Smooth muscle cell of the brain vasculature (primary cell): ENCODE measurements at places on chromosomes 6 and 20.

DNA sequence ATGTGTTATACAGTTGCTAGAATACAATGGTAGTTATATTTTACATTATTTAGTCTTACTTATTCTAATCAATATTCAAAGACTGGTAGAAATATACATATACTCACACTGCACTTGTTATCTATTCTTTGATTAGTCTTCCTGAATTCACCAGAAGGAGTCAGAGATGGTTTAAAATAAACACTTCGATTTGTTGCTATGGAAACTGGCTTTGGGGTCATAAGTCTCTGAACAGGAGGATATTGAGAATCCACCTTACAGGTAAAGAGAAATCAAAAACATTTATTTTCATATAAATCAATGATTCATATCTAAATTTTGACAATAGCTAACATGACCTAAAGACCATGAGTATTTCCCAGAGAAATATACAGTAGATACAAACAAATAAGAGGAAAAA, 41.6 kb downstream of the NUP153 start:
- DNase-seq: no peak

DNA sequence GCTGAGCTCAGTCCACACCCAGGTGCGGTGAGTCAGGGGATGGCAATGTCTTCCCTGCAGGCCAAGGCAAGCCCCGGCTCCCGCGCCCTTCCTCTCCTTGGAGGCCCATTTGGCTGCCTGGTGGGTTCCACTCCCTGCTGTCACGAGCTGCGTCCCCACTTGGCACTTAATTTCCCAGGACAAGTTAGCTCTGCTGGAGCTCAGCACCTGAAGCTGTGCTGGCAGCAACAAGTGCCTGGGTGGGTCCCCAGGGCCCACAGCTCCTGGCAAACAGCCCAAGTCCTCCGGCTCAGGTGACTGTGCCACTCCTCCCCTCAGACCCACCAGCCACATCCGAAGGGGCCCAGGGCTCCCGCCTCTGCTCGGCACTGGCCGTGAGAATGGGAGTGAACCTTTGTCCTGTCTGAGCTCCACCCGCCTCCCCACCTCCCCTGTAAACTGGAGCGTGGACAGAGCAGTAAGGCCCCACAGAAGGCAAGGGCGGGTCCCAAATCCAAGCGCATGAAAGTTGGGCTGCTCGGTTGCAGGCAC, 16.9 kb downstream of the LAMA5 start:
- no peak for DNase-seq

DNA sequence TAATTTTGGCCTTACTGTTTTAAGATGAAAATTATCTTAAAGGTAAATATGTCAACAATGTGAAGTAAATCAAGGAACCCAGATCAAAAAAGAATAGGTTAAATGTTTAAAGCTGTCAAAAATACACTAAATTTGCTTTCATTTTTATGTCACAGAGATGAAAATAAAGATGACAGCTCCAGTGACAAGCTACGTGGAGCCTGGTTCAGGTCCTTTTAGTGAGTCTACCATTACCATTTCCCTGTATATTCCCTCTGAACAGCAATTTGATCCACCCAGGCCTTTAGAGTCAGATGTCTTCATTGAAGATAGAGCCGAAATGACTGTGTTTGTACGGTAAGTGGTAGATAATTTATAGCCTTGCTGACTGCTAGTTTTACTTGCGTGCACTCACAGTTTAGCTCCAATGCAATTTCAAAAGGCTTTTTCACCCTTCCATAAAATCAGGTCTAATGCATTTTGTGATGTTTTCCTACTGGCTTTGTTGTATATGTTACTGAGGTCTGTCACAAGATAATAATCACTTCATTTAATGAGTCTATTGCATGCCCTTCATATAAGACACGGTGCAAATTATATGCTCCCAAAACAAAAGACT, 1.9 kb downstream of the HEBP2 start:
- DNase-seq: no peak

GRCh38 chr6:105994591-105995390, 91.3 kb upstream of the PRDM1 start:
- no peak for DNase-seq

DNA sequence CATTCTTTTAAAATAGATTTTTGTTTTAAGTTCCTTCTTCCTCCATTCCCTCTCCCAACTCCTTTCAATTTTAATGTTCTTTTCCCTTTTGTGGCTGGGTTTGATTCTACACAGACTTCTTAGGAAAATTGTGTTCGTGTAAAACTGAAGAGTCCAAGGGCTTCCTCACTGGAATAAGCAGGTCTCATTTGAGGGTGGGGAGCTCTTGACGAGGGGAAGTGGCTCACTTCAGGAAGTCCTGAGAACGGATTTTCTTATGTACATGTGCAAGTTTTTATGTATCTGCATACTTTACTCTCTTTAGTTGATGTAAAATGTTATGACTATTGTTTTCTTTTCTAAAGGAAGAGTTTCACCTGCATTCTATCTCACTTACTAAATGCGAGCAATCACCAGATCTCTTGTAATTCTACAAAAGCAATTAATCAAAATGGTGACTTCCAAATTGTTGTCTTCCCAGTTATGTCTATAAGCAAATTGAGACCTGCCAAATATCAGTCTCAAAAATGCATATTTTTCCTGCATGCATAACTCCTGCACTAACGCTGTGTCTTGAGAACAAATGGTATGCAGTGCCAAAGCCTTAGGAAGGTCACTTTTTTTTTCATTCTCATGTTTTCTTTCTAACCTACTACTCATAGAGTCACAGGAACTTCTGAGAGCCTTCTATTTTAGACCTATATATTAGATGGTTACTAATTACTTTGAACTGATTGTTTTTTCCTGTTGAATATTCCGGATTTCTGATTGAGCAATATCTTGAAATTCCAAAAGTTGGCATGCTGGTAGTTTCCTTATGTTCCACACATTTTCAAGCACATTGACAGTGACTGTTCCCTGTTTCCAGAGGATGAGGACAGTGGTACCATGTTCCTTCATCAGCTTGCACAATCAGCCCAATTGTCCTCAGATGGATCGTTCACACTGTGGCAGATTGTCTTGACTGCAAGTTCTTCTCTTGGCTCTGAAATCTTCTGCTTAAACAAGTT, 251.9 kb upstream of the PRDM1 start:
- no peak for DNase-seq

DNA sequence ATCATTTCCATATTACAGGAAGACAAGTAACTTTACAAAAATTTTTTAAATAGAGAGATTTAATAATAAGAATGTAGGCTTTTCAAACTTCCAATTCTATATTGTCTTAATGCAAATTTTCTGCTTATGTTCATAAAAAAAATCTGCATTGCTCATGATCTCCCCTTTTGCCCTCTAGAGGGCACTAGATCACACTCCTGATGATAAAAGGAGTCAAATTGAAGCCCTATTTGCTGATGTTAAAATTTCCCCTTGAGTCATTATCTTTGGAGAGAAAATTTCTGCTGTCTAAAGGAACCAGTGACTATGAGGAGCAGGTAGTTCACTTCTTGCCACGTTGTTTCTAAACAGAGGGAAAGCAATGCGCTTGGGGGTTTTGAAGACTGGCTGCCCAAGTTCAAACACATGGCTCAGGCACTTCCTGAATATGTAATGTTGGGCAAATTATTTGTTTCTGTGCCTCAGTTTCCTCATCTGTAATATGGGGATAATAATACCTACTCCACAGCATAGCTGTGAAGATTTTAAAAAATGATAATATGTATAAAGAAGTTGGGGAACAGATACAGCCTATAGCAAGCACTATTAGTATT, 874.2 kb downstream of the TFAP2A start:
- DNase-seq: no peak

DNA sequence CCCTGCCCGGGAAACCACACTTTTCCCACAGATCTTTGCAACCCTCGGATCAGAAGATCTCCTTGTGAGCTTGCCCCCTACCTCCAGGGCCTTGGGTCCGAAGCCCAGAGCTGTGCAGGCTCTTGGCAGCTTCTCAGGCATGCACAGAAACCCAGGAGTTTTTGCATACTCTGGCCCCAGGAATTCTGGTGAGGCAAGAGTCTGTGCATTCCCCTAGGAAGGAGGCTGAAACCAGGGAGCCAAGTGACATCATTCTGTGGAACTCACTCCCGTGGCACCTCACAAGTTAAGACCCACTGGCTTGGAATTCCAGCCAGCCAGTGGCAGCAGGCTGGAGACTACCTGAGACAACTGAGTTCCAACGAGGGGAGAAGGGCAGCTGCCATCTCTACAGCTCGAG, 100.1 kb downstream of the TNFRSF21 start:
- no peak for DNase-seq

DNA sequence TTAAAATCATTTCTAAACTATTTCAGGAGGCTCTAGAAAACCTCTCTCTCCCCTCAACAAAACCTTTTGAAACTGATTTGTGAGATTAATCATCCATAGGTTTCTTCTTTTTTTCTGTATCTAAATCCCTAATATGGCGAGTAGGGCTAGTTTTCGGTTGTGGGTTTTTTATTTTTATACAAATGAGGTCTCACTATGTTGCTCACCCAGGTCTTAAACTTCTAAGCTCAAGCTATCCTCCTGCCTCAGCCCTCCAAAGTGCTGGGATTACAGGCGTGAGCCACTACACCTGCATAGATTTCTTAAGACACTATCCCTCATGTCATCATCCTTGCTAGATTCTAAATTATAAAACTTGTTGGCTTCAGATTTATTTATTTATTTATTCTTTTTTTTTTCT, 43.9 kb downstream of the ORC3 start:
- DNase-seq: no peak

GRCh38 chr6:125379174-125379573, 77.4 kb upstream of the HDDC2 start:
- DNase-seq: no peak

GRCh38 chr6:41894366-41895299, 542 bp downstream of the USP49 start:
- no peak for DNase-seq

DNA sequence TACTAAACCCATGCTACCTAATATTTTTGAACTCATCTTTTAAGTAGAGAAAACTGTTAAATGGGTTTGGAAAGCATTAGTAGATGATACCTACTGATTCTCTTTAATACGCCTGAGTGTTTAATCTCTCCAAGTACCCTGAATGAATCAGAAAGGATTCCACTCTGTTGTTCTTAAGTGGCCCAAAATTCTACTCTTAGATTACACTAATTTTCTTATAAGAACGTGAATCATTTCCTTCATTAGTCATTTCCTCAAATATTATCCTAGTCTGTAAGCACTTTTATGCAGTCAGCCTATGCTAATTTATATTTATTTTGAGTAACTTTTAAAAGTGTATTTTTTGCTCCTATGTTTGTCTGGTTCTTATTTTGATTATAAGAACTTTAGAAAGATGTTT, 380.0 kb downstream of the BTBD9 start:
- no peak for DNase-seq

- DNase-seq: no peak
Measured at GRCh38 chr6:158816803-158817727, 2.1 kb downstream of the EZR start.

DNA sequence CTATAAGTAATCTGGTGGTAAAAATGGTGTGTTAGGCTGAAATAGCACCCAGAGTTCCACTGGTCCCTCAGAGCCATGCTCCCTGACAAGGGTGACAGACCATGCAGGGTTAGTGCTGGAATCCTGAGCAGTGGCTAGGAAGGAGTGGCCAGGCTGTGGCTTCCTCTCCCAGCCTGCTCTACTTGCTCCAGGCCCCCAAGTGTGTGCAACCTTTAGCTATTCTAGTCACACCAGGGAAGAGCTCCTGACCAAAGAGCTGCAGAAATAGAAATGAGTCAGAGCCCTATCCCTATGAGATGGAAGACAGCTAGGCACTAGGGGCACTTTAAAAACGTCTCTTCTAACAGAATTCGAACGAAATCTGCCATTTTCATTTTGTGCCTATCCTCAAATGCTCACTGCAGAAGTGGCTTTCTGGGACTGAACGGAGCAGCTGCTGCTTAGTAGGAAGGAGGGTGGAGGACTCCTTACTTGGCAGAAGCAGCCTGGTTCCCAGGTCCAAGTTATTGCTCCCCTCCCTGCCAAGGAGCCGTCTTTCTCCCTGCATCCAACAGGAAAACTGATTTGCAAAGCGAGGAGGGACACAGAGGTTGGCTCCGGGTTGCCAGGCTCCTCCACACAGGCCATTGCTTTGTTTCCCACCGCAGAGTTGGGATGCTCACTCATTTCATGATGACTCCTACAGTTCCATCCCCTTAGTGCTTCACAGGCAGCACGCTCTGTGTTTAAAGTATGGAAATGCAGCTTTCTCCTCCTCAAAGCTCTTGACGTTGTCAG, 754.5 kb downstream of the C6orf118 start:
- no peak for DNase-seq

DNA sequence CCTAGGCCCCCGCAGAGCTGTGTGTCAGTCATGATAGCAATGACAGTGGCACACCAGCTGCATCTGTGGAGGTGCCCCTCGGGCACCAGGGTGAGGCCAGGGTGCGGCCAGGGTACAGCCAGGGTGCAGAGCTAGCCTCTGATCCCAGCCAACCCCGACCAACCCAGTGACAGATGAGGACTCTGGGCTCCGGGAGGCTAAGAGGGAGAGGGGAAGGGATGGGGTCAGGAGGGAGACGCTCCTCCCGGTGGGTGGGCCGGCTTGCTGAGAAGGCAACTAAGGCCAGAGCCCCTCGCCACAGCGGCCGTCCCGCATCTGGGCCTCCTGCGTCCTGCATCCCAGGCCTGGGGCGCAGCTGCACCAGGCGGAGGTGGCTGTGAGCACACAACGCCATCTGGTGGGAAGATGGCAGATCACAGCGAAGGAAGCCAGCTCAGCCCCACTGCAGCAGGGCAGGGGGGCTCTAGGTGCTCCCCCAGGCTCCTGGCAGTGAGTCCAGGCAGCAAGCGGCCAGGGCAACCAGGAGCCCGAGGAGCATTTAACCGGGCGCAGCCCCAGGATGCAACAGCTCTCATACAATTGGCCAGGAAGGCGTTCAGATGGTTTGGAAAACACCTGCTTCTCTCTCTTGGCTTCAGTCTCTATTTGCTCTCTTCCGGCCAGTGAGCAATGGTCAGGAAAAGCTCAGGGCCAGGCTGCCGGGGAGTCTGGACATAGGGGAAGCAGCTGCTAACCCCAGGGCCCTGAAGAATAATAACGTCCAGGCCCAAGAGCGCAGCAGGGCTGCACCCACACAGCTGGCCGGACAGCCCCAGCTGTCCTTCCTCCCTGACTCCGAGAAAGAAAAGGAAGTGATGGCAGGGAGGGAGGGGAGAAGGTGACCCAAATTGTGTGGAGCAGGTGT, 169.4 kb downstream of the TAF4 start:
- DNase-seq: no peak

- no peak for DNase-seq
Measured at GRCh38 chr6:55405474-55406235, 78.4 kb downstream of the GFRAL start.

DNA sequence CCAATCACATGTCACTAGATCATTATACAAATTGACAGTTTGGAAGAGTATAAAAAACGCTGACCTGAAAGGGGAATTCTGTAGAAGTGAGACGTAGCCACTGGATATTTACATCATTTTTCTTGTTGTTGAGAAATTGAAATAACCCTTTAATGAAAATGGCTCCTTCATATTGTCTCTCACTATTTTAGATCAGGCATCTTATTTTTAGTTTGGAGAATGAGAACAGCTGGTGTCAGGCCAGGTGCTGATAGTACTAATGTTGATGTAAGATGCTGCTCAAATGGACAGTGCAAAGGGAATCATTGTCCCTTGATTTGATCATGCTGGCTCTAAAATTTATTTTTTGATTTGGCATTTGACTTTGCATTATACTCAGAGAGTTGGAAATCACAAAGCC, 17.4 kb downstream of the NKAIN2 start:
- no peak for DNase-seq
